ENCODE measurements at places on chromosomes 2 and 18. TPM values are rescaled to one million over a fixed set of nuclear protein-coding genes. Genes with fewer than 3 reads are reported as not detected.
A peak's percentile ranks its signal among the peaks of the same experiment; 100 is the strongest.

DNA sequence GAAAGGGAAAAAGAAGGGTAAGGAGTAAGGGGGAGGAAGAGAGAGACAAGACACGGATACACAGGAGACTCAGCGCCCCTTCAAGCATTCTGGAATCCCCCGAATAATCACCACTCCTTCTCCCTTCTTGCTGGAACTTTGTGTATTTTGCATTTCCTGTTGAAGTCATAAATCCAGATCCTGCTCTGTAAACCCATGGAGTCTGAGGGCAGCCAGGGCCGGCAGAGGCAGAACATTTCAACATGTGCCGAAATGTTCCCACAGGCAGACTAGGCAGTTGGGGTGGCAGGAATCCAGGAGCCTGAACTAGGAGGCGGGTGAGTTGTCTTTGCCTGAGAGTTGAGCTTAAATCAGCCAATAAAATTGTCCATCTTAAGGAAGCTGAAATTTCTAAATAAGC, 193.1 kb downstream of the SH3RF3 start:
- peak; percentile 97 for DNase-seq

The DOCK10 gene
- total RNA-seq: 9.8 TPM

DNA sequence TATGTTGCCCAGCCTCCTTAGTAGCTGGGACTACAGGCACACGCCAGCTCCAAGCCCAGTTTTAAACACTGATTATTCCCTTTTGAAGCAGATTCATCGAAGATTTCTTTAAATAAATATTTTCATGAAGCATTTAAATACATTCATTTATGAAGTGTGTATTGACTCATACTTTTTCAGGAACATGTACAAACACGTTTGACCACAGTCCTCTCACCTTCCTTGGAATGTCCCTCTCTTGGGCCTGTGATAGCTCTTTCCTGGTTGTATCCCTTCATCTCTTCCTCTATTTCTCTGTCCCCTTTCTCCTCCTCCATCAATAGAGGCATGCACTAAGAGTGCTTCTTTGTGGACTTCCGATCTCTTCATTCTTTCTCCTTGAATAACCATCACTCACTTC, 2.5 kb downstream of the PSTPIP2 start:
- DNase-seq: no peak

- DNase-seq: no peak
Observed at GRCh38 chr2:23651187-23652080, 266.5 kb downstream of the KLHL29 start.

- no peak for DNase-seq
Observed at GRCh38 chr18:54772056-54772455, 56.2 kb upstream of the RAB27B start.

- no peak for DNase-seq
Observed at GRCh38 chr2:29293830-29294438, 178.7 kb downstream of the CLIP4 start.

DNA sequence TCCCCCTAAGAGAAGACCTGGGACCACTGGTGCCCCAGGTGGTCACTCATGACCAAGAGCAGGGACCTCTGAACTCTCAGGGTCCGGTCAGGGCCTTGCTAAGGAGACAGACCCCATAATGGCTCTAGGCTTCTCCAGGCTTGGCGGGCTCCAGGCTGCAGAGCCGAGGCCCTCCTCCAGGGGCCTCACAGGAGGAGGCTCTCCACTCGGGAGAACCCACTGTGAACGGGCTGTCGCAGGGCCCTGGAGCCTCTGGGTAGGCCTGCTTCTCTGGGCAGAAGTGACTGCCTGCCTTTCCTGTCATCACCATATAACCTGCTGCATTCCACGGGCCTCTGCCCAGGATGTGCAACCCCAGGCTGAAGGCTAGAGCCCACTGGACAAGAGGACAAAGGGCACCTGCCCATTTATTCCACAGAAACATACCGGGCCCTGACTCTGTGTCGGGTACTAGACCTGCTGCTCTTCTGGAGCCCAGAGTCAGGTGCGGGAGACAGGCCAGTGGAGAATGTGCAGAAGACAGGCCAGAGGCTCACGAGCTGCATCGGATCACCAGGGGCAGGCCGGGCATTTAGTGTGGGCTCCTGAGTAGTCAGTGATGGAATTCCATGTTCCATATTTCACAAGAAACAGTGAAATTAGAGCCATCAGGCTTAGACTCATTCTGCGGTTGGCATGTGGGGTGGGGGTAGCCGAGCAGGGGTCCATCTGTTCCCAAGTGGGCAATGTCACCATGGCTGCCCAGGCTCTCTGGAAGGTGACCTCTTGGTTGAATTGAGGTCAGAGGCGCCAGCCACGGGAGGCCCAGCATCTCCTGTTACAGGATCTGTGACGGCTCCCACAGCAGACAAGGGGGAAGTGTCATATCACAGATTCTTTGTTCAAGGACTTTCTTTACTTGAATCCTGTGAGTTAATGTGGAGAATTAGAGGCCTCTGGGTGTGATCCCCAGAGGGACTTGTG, 220.8 kb downstream of the SH3RF3 start:
- no peak for DNase-seq

The NT5DC4 gene
- not detected for total RNA-seq

The BOK gene
- total RNA-seq: 35.1 TPM

The GPR75 gene
- total RNA-seq: 5.4 TPM

The DSG2 gene
- total RNA-seq: 11.8 TPM
